ENCODE measurements at places on chromosomes 2 and 18.

- H3K27me3 ChIP-seq: peaks cover 7% of the 10 kb centered on the region
- no peak for DNase-seq
- H3K27ac ChIP-seq: no peak overlapping the region
- no peak overlapping the region for H3K4me3 ChIP-seq
Measured at GRCh38 chr2:236711440-236711839, 141.8 kb downstream of the ACKR3 start.

- H3K36me3 ChIP-seq: no peaks in the 10 kb centered on the region
- no peaks in the 10 kb centered on the region for H3K4me1 ChIP-seq
- H3K4me3 ChIP-seq: no peak overlapping the region
- DNase-seq: no peak
Measured at GRCh38 chr18:8307960-8308359, 301.3 kb upstream of the RAB12 start.

- peaks cover 5% of the 10 kb centered on the region for H3K4me1 ChIP-seq
- no peaks in the 10 kb centered on the region for H3K27me3 ChIP-seq
- no peak overlapping the region for H3K4me3 ChIP-seq
- no peak overlapping the region for H3K27ac ChIP-seq
Measured at GRCh38 chr2:24543252-24543651, 52.2 kb downstream of the NCOA1 start.

GRCh38 chr2:30706534-30707303 lies 100.5 kb downstream of the CAPN13 start:
- H3K27me3 ChIP-seq: no peaks in the 10 kb centered on the region
- peaks cover 6% of the 10 kb centered on the region for H3K4me1 ChIP-seq
- peak; percentile 72 for DNase-seq
- no peak overlapping the region for H3K4me3 ChIP-seq
- no peaks in the 10 kb centered on the region for H3K36me3 ChIP-seq

GRCh38 chr2:100019499-100019898 lies 122.9 kb downstream of the AFF3 start:
- H3K4me3 ChIP-seq: no peak overlapping the region
- no peaks in the 10 kb centered on the region for H3K4me1 ChIP-seq
- no peak for DNase-seq
- H3K27ac ChIP-seq: no peak overlapping the region
- H3K27me3 ChIP-seq: peaks cover 2% of the 10 kb centered on the region
- H3K36me3 ChIP-seq: no peaks in the 10 kb centered on the region

DNA sequence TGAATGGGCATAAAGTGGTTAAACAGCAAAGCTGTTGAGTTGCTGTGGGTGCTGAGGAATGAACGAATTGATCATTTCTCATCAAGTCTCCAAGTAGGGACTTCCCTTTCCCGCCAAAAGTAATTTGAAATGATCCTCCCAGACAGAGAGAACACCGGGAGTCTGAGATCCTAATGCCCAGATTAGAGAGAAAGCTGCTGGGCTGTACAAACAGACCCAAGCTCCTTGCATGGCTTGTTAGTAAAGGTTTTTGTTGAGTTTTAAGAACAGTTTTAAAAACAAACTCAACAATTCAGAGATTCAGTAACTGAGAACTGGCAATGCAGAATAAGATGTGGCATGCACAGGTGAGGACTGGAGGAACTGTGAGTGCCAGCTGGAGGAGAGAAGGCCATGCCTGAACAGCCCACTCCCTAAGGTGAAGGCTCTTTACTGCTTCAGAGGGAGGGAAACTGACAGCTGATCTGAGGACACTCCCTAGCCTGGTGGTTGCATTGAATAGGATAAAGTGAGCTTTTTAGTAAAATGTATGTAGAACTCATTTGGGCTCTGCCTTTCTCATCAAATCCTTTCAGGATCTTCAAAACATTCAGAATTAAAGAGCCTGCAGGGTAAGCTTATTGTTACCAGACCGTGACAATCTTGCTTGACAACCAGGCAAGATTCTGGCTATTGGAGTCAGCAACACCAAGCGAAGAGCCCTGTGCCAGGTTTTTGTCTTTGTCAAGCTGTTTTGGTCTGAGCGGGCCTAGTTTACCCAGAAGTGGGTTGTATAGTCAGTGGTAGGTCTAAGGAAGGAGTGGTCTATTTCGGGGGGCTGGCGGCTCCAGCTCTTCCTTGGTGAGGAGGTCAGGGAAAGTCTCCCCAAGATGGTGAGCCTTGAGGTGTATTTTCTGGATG lies 63.2 kb upstream of the IGFBP5 start:
- no peaks in the 10 kb centered on the region for H3K36me3 ChIP-seq
- H3K4me1 ChIP-seq: no peaks in the 10 kb centered on the region
- H3K27me3 ChIP-seq: no peaks in the 10 kb centered on the region
- DNase-seq: no peak
- H3K27ac ChIP-seq: no peak overlapping the region
- H3K4me3 ChIP-seq: no peak overlapping the region

DNA sequence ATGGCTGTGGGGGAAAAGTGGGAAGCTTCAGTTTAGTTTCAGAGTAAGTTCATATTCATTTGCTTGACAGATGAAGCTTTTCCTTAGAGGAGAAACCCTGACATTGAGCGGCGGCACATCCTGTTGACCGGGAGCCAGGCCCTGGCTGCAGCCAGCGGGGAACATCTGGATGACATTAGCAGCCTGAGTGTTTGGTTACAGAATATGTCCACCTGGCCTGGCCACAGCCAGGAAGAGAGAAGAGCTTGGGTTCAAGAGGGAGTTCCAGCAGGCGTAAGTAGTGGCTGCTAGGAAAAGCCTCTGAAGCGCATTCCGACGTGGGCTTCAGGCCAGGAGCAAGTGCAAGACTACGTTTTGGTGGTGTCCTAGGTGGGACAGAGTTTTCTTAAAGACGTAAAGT lies 144.9 kb upstream of the MYCN start:
- no peak overlapping the region for H3K27ac ChIP-seq
- no peak overlapping the region for H3K4me3 ChIP-seq
- peaks cover 2% of the 10 kb centered on the region for H3K27me3 ChIP-seq
- no peak for DNase-seq
